PC-9 (cell line): ENCODE measurements at places on chromosomes 3 and 15.

GRCh38 chr3:170680593-170680992 is 94.7 kb upstream of the SLC7A14 start:
- no peak for DNase-seq

GRCh38 chr3:72665701-72666446 is 182.4 kb downstream of the SHQ1 start:
- DNase-seq = no peak

- no peak for DNase-seq
Observed at GRCh38 chr3:196493292-196493691, 10.3 kb downstream of the RNF168 start.

DNA sequence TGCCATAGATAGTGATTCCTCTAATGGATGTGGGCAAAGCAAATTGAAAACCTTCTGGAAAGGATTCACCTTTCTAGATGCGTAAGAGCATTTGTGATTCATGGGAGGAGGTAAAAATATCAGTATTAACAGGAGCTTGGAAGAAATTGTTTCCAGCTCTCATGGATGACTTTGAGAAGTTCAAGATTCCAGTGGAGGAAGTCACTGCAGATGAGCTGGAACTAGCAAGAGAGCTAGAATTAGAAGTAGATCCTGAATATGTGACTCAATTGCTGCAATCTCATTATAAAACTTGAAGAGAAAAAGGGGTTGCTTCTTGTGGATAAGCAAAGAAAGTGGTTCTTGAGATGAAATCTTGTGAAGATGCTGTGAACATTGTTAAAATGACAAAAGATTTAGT is 88.0 kb upstream of the ACKR4 start:
- DNase-seq = no peak

- DNase-seq = peak; percentile 34
Observed at GRCh38 chr3:149784064-149784704, 8.2 kb downstream of the ANKUB1 start.

DNA sequence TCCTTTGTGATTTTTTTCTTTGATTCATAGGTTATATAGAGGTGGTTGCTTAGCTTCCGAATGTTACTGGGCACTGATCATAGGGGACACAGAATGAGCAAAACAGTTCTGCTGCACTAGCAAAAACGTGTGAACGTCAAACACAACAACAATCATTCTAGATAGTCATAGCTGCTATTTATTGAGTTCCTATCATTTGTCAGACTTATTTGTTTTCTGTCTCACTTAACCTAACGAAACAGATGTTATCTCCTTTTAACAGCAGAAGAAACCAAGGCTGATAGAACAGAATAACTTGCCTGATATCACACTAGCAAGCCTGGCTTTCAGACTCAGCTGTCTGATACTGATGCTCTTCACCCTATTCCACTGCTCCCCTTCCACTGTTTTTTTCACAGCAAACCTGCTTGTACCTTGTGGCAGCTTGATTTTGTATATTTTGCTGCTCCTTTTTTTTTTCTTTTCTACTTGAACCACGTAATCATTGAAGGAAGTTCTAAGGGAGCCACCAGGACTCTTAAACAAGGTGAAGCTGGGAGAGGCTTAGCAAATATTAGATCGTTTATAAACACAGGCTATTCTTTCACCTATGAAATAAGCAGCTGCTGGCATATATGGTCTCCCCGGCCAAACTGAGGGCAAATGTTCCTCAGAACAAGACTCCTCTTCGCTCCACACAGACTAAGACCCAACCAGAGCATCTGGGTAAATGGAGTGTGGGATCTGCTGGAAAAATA is 78.8 kb downstream of the MCF2L2 start:
- no peak for DNase-seq

- DNase-seq = no peak
Observed at GRCh38 chr3:94673876-94674275, 611.0 kb downstream of the NSUN3 start.

GRCh38 chr3:69671082-69671952 is 67.9 kb upstream of the MITF start:
- peak; percentile 18 for DNase-seq

GRCh38 chr3:155891321-155891720 is 20.9 kb downstream of the GMPS start:
- DNase-seq = no peak

DNA sequence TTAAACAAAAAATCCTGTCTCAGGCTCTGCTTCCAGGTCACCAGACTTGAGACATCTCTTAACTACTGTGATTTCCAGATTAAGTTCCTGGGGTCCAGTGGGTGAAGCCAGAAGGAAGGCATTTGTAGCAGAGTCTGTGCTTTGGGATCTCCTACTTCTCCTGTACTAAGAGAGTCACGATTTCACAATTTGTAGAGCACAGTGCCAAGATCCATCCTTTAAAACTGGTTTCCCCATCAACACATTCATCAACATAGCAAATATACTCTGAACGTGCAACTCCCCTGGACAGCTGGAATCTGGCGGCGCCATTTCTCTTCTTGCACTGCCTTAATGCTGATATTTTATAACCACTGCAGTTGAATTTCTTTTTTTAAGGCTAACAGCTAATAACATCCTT is 33.2 kb downstream of the CDCP1 start:
- DNase-seq = no peak

- DNase-seq = no peak
Observed at GRCh38 chr3:183987000-183987600, 30.6 kb downstream of the ABCC5 start.

- no peak for DNase-seq
Observed at GRCh38 chr3:176840641-176841286, 356.5 kb downstream of the TBL1XR1 start.

DNA sequence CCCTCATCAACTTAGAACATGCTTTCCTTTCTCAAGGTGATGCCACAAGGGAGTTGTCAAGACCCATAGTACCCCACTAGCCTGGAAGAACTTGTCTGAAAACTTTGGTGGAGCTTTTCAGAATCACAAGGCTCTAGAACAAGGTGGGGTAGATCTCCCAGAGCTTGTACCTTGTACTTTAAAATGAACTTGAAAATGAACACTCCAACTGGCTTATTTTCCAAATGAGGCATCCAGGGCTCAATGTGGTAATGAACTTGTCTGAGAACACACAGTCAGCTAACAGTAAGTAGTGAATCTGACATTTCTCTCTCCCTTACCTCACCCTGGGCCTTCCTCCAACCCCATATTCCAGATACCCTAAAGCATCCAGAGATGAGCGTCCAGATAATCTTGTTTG is 81.8 kb upstream of the THBS1 start:
- no peak for DNase-seq

GRCh38 chr15:81023483-81024264 is 23.0 kb downstream of the TLNRD1 start:
- no peak for DNase-seq

DNA sequence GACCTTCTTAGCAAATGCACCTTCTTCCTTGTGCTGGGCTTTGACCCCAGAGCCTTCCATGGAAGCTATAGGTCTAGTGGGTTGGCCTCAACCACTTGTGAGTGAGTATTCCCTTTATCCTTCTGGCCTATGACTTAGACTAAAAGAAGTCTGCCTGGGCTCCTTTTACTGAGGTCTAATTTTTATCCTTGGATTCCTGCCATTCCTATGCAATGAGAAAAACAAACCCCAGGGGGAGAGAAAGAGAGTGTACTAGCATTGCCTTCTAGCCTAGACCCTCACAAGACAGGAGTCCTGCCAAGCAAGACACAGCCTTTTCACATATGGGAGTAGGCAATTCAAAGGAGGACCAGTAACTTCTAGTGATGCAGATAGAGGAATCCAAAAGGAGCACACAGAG is 155.4 kb downstream of the PPM1L start:
- no peak for DNase-seq

GRCh38 chr3:38122712-38123290 is 14.1 kb downstream of the ACAA1 start:
- DNase-seq = no peak

GRCh38 chr3:186464424-186465093 is 79.6 kb downstream of the CRYGS start:
- DNase-seq = no peak

DNA sequence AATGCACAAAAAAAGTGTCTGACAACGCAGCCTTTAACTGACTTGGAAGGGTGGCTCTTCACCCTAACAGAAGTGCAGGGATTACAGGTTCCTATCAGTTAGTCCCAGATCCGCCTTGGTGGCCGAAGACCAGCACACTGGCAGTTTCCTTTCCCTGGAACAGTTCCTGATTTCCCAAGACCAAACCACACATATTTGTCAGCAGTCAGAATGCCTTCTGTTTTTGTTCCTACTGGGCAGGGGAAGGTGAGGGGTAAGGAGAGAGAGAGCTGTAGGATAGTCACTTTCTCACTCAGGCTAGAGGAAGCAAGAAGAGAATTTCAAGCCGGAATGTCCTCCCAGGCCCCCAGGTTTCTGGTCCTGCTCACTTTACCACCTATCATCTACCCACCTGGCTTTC is 9.2 kb downstream of the CXCR6 start:
- DNase-seq = no peak

DNA sequence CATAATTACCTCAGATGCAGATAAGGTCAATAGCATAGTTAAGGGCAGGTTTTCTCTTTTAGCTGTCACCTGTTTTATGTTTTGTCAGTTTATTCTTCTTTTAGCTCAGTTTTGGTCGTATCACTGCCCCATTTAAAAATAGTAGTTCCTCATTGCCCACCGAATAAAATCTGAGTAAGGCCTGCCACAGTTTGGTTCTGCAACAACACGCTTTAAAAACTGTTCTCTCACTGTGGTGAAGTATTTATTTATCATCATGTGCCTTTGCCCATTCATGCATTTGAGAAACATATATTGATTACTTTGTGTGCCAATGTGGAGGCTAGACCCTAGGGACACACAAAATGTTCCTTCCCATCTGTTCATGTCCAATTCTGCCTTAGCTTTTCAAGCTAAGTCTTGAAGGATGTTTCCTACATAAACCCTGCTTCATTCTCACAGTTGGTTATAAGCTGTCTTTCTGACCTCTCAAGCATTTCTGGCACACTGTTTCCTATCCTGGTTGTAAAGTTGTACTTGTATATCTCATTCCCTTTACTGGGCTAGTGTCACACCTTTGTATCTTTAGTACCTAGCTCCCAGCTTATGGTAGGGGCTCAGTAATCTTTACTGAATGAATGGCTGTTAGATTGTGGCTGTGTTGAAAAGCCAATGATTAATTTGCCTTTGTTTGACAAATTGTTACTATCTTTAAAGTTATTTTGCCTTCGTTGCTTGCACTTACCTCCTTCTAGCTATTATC is 23.9 kb downstream of the AKAP13 start:
- no peak for DNase-seq

GRCh38 chr3:191238321-191238817 is 39.3 kb downstream of the OSTN start:
- DNase-seq = peak; percentile 97

DNA sequence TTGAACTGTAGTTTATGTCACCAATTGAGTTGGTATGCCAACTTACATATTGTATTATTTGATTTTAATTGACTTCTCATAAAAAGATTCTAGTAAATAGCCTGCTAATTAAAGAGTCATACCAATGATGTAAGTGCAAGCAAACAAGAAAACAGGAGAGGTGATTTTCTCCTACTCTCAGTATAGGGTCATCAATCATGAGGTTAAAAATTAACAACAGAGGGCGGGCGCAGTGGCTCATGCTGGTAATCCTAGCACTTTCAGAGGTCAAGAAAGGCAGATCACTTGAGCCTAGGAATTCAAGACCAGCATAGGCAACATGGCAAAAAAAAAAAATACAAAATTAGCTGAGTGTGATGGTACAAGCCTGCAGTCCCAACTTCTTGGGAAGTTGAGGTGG is 108.7 kb downstream of the MYO9A start:
- no peak for DNase-seq

GRCh38 chr3:126025116-126025729 is 56.2 kb downstream of the ROPN1B start:
- no peak for DNase-seq

- no peak for DNase-seq
Observed at GRCh38 chr3:39705351-39705900, 104.0 kb upstream of the MYRIP start.

DNA sequence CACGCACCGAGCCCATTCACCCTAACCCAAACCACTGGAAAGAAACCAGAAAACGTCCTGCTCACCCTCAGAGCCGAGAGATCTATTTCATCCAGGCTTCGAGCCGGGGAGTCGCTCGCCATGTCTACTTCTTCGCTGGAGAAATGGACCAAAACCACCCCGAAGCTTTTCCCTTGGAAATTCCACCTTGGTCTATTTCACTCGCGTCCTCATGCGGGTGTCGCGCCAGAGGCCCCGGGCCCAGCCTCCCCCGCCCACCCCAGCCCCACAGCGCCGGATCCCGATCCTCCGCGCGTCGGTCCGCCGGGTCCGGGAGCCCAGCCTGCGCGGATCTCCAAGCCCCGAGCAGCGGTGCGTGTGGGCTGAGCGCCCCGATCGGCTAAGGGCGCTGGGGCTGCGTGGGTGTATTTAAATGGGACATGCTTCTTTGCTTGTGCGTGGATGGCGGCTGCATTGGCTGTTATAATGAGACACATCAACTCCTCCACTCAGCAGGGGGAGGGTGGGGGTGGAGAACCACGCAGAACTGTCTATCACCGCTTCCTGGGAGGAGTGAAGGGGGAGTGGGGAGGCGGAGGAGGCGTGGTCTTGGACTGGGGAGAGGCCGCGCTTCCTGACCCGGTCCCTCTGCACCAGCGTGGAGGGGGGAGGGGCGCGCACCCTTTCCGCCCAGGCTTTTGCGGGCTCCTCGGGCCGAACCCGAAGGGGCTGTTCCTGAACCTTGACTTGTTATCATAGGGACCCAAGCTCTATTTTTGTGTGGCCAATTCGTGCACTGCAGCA is at the start of gene TNIK:
TNIK (minus strand) TSS at position 464 of the 783 bp plus-strand sequence; CDS start at position 122, 342 bp downstream.
- peak; percentile 94 for DNase-seq

GRCh38 chr3:37492468-37492867 is 318.1 kb upstream of the LRRFIP2 start:
- DNase-seq = no peak
